Calu3 (cell line): ENCODE measurements at places on chromosomes 4 and X. TPM values are rescaled to one million over a fixed set of nuclear protein-coding genes. Genes with fewer than 3 reads are reported as not detected.

GRCh38 chr4:8707045-8707781 is 114.6 kb downstream of the CPZ start:
- no peak for DNase-seq

- DNase-seq, result peak; percentile 2
Measured at GRCh38 chrX:134949271-134949670, 41.5 kb upstream of the SMIM10 start.

GRCh38 chrX:133668225-133668931 is 253.1 kb upstream of the GPC4 start:
- DNase-seq, result peak; percentile 26

- DNase-seq, result no peak
Measured at GRCh38 chr4:118936406-118936805, 47.8 kb downstream of the SYNPO2 start.

DNA sequence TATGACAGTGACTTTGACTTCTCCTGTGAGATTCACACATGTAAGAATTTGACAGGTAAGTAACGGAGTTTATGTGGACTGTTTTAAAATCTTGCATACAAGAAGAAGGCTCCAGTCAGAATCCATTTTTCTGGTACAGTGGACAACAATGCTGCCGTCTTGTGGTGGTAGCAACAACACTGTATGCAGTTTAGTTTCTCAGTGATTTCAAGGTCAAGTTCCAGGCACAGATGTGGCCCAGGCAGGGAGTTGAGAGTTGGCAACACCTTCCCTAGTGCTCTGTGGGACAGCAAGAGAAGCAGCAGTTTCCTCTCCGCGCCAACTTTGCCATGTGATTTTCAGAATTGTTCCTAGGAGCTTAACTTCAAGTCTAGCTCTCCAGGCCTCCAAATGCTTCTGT is 56.0 kb upstream of the STPG2 start:
- DNase-seq, result no peak

GRCh38 chrX:96838537-96838936 is 45.2 kb upstream of the RPA4 start:
- no peak for DNase-seq

DNA sequence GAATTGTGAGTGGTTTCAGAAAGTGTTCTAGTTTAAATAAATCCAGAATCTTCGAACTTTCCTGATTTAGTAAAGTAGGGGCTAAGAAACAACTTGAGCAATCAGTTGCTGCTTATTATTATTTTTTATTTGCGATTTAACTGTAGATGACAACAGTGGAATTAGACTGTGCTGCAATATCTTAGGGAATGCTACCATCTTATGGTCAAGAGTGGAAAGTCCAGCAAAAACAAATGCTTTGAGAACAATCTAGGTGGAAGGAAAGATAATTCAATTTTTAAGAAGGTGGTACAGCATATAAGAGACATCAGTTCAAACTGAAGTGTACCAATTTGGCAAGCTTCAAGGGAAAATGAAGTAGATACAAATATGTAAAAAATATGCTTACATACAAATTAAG is 73.3 kb downstream of the CYLC1 start:
- DNase-seq, result no peak

GRCh38 chr4:68271851-68272357 is 26.4 kb upstream of the TMPRSS11B start:
- DNase-seq, result peak; percentile 4

GRCh38 chrX:48976086-48976485 is 4.4 kb upstream of the KCND1 start:
- DNase-seq, result no peak

- DNase-seq, result no peak
Measured at GRCh38 chr4:69894186-69894585, 34.2 kb upstream of the SULT1E1 start.

GRCh38 chrX:103439161-103439560 is 62.8 kb downstream of the BEX3 start:
- no peak for DNase-seq

DNA sequence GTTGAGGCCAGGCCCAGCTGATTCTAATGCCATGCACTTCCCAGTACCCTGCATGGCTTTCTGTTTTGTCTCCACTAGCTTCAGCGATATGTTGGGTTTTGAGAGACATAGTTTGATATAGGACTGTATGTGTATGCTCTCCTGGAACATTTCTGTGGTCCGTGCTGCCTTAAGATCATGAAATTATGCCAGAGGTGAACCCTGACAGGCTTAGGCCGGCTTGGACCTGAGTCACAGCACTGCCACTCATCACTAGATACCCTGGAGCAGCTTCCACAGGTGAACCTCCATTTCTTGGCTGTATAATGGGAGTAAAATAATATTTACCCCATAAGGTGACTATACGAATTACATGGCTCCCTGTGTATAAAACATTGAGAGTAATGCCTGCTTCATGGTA is 6.4 kb downstream of the SGMS2 start:
- DNase-seq, result no peak

DNA sequence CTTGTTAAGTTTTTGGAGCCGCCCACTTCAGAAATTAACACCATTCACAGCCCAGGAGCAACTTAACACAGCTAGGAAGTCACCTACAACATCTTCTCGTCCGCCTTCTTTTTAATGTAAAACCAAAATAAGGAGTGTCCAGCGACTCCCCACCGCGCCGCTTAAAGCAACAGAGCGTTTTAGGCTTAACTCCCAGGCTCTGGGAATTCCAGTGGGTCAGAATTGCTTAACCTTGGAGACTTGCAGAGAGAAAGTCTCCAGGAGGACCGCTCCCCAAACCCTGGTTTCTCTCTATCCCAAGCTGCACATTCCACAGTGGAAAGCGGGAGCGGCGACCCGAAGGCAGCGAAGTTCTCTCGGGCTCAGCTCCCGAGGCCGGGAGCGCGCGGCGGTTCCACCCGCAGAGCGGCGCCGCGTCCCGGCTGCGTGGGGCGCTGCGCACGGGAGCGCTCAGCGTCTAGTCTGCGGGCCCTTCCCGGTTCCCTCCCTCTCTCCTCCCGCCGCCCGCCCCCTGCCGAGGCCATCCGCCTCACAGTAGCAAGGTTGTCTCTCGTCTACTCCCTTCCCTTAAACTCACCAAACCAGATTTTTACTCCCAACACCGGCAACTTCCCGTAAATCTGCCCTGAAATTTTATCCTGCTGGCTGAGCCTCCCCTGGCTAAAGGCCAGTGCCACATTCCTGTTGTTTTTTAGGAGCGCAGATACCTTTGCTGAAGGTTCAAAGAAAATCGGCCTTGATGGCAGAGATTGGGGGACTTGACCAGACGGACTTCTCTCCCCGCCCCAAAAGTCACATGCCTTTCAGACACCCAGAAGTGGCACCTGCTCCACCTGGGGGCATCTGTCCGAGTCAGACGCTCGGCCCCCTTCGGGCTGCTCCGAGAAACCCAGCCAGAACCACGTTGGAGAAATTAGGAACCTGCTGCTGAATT is at the start of gene RBM47:
Gene RBM47, minus strand, starts transcription at position 464 of the 934 bp plus-strand sequence. CDS start 190,971 bp downstream, outside the sequence.
- DNase-seq, result peak; percentile 78

DNA sequence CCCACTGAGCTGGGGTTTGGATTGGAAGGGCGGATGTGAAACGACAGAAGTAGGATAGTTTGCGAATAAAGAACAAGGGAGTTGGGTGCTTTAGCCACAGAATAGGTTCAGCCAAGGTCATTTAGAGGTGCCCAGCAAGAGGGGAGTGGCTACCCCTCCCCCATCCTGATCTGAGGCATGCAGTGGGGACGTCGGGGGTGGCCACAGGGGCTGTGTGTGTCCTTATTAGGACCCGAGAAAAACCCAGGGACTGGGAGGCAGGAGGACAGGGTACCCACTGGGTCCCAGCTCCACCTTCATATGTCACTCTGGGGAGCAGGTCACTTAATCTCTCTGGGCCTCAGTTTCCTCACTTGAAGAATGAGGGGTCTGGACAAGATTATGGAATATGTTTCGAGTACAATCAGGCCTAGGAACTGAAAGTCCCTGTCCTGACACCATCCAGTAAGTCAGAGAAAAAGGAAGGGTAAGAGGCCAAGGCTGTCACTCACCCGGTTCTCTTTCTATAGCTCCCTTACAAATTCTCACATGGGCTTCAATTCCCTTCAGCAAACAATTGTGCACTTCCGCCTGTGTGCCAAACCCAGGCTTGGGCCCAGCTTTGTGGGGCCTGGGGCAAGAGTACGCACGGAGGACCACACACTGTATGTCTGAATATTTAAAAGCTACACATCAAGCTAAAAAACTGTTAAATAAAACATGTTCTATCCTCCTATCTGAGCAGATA is 4.2 kb upstream of the NYX start:
- no peak for DNase-seq

DNA sequence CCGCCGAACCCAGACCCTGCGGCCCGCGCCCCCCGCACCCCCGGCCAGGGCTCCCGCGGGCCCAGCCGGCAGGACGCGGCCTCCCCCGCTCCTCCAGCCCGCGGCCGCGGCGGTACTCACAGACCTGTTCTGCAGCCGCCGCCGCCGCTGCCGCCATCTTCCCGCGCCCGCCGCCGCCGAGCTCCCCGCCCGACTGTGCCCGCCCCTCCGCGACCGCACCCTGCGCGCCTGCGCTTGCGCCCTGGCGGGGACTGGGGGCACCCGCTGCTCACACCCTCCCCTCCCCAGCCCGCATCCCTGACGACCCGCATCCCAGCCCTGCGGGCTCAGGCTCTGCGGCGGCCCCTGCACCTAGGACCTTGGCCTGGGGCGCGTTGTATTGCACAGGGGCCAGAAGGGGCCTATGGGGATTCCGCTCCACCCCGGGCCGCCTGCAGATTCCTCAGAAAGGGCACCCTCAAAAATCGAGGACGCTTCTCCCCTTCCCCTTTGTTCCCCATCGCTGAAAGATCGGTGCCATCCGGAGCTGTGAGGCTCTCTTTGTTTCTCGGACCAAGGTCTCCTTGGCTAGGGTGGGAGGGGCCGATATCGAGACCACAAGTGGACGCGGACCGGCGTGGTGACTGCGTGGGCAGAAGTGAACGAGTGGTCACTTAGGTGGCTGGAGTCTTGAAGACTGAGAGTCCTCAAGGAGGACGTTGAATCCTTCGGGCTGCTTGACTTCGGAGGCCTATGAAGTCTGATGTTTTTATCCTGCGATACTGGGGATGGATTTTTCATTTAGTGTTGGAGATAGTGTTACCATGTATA is at the start of gene SGCB:
Gene SGCB, minus strand, starts transcription at position 197 of the 810 bp plus-strand sequence. Its CDS starts 40 bp downstream, at position 157.
- peak; percentile 57 for DNase-seq

GRCh38 chr4:83110970-83111750 is 3.4 kb downstream of the PLAC8 start:
- no peak for DNase-seq

DNA sequence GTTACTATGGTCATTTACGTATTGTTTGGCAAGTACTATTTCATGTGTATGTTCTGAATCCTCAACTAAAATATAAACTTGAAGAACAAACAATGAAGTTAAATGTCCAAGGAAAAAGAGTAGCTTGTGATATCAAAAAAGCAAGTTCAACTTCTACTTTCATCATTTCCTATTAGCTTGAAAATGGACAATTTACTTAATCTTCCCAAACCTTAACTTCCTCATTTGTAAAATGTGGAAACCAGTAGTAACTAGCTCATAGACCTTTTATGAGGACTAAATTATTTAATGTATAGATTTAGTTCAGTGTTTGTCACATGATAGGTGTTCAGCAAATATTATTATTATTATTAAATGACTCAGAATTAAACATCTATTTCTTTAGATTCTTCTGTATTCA is 276.8 kb upstream of the TET2 start:
- DNase-seq, result no peak

- no peak for DNase-seq
Measured at GRCh38 chr4:27048429-27049238, 188.0 kb downstream of the STIM2 start.

DNA sequence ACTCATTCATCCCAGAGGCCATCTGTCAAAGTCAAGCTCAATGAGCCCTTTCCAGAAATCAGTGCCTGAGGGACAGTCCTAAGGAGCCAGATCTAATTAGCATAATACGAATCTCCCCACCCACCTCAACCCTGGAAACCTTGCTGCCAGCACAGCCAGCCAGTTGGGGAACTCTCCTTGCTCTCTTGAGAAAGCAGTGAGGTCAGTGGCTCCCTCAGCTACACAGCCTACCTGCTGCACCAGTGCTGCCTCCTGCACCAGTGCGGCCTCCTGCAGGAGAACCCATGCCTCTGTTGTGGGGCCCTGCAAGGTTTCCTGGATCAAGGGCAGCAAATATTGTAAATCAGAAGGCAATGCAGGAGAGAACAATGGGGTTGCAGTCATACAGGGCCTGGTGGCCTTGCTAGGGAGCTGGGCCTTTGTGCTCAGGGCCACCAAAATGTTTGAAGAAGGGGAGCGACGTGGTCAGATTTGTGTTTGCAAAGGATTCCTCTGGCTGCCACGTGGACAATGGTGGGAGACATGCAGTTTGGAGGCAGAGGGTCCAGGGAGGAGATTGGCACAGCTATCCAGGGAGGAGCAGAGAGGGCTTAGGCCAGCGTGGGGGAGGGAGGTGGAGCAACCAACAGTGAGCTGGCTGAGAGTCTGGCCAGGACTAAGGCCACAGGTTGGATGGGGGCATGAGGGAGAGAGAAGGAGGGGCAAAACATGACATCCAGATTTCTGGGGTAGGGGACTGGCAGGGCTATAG is 124.3 kb upstream of the MAMLD1 start:
- DNase-seq, result no peak

DNA sequence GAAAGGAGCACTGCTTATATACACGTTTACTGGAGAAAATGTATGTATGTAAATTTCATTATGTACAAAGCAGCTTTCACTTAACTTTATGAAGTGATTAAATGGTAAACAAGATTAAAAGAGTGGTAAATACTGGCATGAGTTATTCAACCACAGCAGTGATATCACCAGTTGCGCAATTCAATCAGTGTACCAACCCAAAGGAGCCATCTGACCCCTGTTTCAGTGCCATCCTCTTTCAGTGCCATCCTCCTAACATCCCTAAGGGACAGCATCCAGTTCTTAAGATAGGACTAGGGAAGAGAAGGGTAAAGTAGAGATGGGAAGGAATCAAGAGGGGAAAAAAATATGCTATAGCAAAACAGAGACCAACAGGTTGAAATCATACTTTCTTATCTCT is 16.2 kb downstream of the HPF1 start:
- DNase-seq, result no peak

GRCh38 chrX:149372866-149373265 is 132.2 kb downstream of the IDS start:
- no peak for DNase-seq

DNA sequence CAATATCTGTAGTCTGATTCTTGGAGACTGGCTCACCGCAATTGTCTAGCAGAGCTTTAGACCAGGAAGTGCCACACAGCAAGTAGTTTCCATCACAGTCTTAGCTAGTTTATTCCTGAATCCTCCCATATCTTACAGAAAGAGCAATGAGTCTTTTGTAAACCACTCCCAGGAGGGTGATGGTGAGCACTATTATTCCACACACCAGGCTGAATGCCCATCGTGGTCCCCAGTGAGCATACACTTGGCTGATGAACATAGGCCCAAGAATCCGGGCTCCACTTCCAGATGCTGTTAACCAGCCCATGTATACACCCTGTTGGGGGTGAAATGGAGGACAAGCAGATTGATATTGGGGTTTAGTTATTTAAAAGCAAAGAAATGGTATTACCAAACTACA is 39.8 kb downstream of the PLK4 start:
- DNase-seq, result no peak

GRCh38 chr4:99749445-99750391 is 66.9 kb upstream of the DAPP1 start:
- no peak for DNase-seq

Gene DUSP21
- total RNA-seq, result not detected in 2 replicates

Gene PASD1
- not detected in 2 replicates for total RNA-seq

Gene CSN3
- total RNA-seq, result 911 and 1,246 TPM in 2 replicates

Gene ZXDA
- total RNA-seq, result 3.5 and 4.0 TPM in 2 replicates

Gene AKAP4
- not detected in 2 replicates for total RNA-seq

Gene MOB1B
- total RNA-seq, result 13.3 and 13.4 TPM in 2 replicates

Gene CHRNA9
- total RNA-seq, result not detected in 2 replicates

Gene GABRQ
- total RNA-seq, result not detected in 2 replicates

Gene ZAR1
- not detected in 2 replicates for total RNA-seq

Gene FRG2
- total RNA-seq, result not detected in 2 replicates

Gene DMP1
- not detected in 2 replicates for total RNA-seq

Gene PNCK
- total RNA-seq, result 1.1 TPM in 1 of 2 replicates, not detected in the other
